Effector CD8-positive, alpha-beta T cell (primary cell): ENCODE measurements at places on chromosomes 7 and 10.

- no peak for DNase-seq
Observed at GRCh38 chr10:123175389-123176387, 21.5 kb downstream of the BUB3 start.

- no peak for DNase-seq
Observed at GRCh38 chr10:132916421-132916841, 25.9 kb downstream of the CFAP46 start.

- DNase-seq: no peak
Observed at GRCh38 chr7:50661345-50662040, 96.3 kb upstream of the DDC start.

DNA sequence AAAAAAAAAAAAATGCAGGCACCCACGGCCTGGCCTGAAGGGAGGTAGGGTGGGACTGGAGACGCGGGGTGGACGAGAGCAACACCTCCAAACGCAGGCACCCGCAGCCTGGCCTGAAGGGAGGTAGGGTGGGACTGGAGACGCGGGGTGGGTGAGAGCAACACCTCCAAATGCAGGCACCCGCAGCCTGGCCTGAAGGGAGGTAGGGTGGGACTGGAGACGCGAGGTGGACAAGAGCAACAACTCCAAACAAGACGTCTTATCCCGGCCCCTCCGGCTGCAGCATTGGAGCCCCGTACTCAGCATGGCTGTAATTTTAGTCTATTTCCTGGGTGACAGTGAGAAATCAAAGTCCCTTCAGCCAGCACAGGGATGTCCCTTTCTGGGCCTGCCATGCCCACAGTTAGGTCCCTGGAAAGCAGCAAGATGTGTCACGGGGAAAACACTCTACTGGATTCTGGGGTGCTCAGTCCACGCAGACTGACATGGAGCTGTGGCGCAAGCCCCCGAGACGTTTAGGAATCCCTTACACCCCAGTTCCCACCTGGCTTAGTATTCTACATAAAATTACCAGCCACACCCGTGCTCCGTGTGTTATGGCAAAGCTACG is 119.9 kb downstream of the WDR37 start:
- no peak for DNase-seq

GRCh38 chr10:96902731-96903358 is 70.7 kb downstream of the LCOR start:
- no peak for DNase-seq

DNA sequence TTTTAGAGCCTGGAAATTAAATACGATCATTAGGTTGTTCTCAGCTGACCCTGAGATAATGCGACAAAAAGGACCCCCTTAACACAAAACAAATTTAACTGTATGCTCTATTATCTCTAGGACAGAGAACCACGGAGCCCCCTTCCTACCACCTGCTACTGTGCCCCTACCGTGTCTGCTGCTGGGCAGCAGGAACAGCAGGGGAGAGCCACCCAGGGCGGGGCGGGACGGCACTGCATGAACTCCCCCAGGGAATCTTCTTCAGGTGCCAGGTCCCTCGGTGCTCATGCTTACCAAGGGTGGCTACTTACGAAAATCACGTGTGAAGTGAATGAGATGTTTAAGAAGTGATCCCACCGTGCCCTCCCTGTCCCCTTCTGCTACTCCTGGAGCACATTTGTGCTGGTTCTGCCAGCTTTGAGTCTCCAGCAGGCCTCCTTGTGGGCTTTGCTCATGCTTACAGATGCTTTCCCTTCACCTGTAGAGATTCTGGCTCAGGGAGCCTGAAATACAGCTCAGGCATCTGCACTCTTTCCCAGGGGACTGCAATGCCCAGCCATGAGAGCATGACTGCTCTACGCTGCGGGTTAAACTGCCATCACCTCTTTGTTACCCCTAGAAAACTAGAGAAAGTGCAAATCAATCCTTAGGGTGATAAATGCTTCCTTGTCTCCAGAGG is 59.9 kb downstream of the MRPL32 start:
- no peak for DNase-seq

DNA sequence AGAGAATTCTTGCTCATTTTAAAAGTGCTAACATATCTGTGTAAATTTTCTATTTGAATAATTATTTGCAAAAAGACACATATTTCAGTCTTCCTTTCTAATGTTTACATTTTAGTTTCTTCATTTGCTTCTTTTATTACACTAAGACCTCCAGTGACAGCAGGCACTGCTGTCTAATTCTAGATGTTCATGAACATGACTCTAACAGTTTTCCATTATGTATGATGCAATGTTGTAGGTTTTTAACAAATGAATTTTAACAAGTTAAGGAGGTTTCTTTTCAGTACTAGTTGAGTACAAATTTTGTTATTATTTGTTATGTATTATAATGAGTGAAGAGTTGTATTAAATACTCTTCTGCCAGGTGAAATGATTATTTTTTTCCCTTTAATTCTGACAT is 83.6 kb downstream of the GRB10 start:
- DNase-seq: no peak
